ENCODE measurements at places on chromosomes 11 and 22. TPM values are rescaled to one million over a fixed set of nuclear protein-coding genes. Genes with fewer than 3 reads are reported as not detected.

Gene GUCY1A2
- 0.56 TPM for total RNA-seq

Gene CCDC81
- total RNA-seq: 0.77 TPM

DNA sequence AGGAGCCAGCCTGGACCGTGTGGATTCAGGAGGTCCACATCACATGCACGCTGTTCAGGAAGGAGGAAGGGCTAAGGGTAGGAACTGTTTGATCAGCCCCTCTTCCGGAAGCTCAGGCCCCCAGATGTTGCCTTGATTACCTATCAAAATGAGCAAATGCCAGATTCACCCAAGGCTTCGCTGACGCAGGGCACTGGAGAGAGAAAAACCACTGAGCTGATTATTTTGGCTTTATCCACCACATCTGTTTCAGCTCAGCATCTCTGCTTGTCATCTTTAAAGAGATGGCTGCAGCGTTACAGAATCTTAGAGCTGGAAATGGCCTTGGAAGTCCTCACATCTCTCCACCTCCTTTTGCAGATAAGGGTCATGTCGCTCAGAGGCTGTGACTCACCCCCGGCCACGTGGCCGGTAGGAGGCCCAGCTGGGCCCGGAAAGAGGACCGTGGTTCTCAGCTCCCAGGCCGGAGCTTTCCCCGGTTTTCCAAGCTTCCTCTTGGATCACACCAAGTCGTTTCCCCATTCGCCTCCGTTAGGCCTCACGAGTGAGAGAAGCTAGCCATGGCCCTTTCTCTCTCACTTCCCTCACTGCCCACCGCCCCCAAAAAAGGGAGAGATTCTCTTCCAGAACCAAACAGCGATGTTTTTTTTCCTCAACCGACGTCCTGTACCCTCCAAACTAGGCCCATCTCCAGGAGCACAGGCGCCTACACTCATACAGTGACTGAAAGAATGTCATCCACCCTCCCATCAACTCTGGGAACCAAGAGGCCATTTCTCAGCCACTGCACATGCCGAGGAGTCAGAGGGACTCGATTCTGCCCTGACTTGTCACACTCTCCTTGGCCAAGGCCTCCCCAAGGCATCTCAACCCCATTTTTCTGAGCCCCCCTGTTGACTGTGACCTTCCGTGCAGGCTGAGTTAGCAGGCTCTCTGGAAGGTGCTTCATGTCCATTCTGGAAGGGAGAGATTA lies 37.6 kb downstream of the LIF start:
- no peaks in the 10 kb centered on the region for H3K27me3 ChIP-seq
- H3K4me1 ChIP-seq: peaks cover 11% of the 10 kb centered on the region
- no peak for DNase-seq
- no peak overlapping the region for H3K4me3 ChIP-seq

DNA sequence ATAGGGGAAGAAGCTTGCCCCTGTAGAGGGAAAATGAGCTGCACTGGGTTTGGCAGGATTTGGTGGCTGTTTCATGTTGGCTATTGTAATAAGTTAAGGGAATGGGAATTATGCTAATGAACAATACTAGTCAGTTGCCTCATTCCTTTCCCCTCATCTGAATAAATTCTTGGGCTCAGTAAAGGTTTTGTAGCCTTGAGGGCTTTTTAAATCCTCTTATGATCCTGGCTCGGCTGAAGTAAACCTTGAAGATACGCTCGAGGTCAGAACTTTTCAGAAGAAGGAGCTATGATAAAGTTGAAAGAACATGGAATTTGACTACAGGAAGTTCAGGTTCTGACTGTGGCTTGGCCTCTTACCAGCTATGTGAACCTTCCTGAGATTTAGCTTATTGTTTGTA lies 448.7 kb downstream of the RAB38 start:
- no peaks in the 10 kb centered on the region for H3K36me3 ChIP-seq
- no peak overlapping the region for H3K27ac ChIP-seq
- H3K27me3 ChIP-seq: no peaks in the 10 kb centered on the region
- H3K4me1 ChIP-seq: no peaks in the 10 kb centered on the region
- H3K4me3 ChIP-seq: no peak overlapping the region
- no peak for DNase-seq

DNA sequence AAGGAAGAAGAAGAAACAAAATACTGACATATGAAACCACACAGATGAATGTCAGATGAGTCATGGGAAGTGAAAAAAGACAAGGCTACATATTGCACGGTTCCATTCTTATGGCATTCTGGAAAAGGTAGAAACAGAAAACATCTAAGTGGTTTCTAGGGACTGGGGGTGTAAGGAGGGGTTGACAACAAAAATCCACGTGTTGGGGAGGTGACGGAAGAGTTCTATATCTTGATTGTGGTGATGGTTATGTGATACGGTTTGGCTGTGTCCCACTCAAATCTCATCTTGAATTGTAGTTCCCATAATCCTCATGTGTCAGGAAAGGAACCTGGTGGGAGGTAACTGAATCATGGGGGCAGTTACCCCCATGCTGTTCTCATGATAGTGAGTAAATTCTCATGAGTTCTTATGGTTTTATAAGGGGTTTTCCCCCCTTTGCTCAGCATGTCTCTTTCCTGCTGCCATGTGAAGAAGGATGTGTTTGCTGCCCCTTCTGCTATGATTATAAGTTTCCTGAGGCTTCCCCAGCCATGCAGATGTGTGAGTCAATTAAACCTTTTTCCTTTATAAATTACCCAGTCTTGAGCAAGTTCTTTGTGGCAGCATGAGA lies 6.4 kb upstream of the ARFGAP3 start:
- H3K4me1 ChIP-seq: no peaks in the 10 kb centered on the region
- no peak overlapping the region for H3K27ac ChIP-seq
- no peaks in the 10 kb centered on the region for H3K36me3 ChIP-seq
- no peak overlapping the region for H3K4me3 ChIP-seq
- peaks cover 2% of the 10 kb centered on the region for H3K27me3 ChIP-seq

DNA sequence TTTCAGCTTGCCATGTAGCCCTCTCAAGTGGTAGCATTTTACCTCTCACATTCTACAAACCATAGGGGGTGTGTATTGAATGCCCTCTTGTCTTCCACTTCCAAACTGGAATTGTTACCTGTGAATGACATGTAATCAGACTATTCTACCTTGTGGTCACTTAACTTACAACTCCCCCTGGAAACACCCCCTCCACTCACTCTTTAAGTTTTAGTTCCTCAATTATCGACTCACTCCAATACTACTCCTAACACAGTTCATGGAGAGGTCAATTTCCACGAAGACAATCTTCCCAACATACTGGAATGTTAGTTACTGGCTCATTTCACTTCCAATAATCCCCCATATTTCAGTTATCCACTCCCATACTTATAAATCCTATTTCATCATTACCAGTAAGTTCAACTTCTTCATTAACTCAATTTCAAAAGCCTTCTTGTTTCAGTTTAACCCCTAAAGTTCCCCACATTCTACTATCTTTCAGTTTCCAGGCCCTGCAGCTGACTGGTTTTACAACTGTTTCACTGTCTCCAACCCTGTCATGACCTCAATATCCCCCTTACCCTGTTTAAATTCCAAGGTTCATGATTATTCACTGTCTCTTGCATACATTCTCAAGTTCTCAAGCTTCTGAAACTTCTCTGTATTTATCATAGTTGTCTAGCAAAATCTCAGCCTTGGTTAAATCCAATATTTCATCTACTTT lies 92.5 kb downstream of the C11orf87 start:
- H3K36me3 ChIP-seq: no peaks in the 10 kb centered on the region
- no peak overlapping the region for H3K4me3 ChIP-seq
- DNase-seq: no peak
- H3K4me1 ChIP-seq: no peaks in the 10 kb centered on the region
- no peak overlapping the region for H3K27ac ChIP-seq

DNA sequence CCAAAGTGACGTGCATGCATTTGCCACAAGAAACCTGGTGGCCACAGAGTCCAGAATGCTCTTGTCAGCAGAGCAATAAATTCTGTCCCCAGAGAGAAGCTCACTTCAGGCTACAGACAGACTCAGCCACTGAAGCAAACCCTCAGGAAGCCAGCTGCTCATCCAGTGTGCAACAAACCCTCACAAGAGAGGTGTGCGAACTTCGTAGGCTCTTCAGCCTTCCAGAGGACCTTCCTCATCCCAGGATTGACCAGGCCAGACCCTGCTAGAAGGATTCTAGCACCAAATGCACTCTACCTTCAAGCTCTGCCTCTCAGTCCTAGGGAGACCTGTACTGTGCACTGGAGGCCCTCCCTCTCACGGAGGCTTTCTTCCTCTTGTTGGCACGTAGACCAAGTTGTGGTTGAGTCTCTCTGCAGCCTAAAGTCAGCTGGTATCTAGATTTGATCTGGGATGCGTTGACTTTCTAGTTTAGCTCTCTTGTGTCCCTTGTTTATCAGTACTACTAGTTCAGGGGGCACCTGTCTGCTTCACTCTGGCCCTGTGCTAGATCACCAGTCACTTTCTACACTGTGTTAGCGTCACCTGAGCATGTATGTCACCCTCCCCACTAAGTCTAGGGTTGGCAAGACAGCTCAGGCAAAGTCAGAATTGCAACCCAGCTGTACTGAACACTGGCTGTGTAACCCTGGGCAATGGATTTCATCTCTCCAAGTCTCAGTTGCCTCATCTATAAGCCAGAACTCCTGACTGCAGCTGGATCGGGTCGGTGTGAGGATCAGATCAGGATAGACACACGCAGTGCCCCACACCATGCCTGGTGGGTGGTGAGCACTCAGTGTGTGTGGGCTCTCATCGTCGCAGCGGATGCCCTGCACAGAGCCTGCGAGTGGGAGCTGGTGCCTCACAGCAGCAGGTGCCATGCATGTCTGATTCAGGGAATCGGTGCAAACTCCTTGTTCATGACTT lies 22.1 kb upstream of the TMPRSS13 start:
- no peak for DNase-seq
- no peak overlapping the region for H3K4me3 ChIP-seq
- H3K27me3 ChIP-seq: no peaks in the 10 kb centered on the region
- no peak overlapping the region for H3K27ac ChIP-seq
- no peaks in the 10 kb centered on the region for H3K4me1 ChIP-seq
- no peaks in the 10 kb centered on the region for H3K36me3 ChIP-seq

Gene GGT5
- not detected for total RNA-seq

GRCh38 chr22:44697423-44698141 lies 4.4 kb upstream of the PRR5 start:
- H3K4me3 ChIP-seq: no peak overlapping the region
- peaks cover 21% of the 10 kb centered on the region for H3K27me3 ChIP-seq
- H3K36me3 ChIP-seq: no peaks in the 10 kb centered on the region
- peak; percentile 89 for DNase-seq
- no peak overlapping the region for H3K27ac ChIP-seq

- H3K4me3 ChIP-seq: no peak overlapping the region
- H3K27ac ChIP-seq: no peak overlapping the region
- no peaks in the 10 kb centered on the region for H3K36me3 ChIP-seq
- H3K4me1 ChIP-seq: peaks cover 14% of the 10 kb centered on the region
Measured at GRCh38 chr11:128868841-128869671, 2.0 kb upstream of the KCNJ1 start.

Gene TMPRSS4
- not detected for total RNA-seq

GRCh38 chr11:73001615-73002014 lies 140.5 kb downstream of the FCHSD2 start:
- no peak overlapping the region for H3K4me3 ChIP-seq
- H3K4me1 ChIP-seq: no peaks in the 10 kb centered on the region
- H3K27me3 ChIP-seq: no peaks in the 10 kb centered on the region
- H3K27ac ChIP-seq: no peak overlapping the region
- DNase-seq: no peak

GRCh38 chr11:15843309-15843872 lies 513.0 kb downstream of the SOX6 start:
- peak; percentile 62 for DNase-seq
- H3K4me1 ChIP-seq: peaks cover 78% of the 10 kb centered on the region
- peak overlapping the region; percentile 99 for H3K27ac ChIP-seq
- H3K36me3 ChIP-seq: no peaks in the 10 kb centered on the region

Gene OLFML1
- not detected for total RNA-seq

GRCh38 chr22:27629908-27630673 lies 171.5 kb downstream of the MN1 start:
- DNase-seq: peak; percentile 52
- H3K36me3 ChIP-seq: no peaks in the 10 kb centered on the region
- peaks cover 18% of the 10 kb centered on the region for H3K4me1 ChIP-seq
- no peak overlapping the region for H3K4me3 ChIP-seq
- H3K27ac ChIP-seq: peak overlapping the region; percentile 76
- no peaks in the 10 kb centered on the region for H3K27me3 ChIP-seq

Gene IRAG1
- total RNA-seq: 5.9 TPM

Gene CREB3L1
- 1.7 TPM for total RNA-seq

DNA sequence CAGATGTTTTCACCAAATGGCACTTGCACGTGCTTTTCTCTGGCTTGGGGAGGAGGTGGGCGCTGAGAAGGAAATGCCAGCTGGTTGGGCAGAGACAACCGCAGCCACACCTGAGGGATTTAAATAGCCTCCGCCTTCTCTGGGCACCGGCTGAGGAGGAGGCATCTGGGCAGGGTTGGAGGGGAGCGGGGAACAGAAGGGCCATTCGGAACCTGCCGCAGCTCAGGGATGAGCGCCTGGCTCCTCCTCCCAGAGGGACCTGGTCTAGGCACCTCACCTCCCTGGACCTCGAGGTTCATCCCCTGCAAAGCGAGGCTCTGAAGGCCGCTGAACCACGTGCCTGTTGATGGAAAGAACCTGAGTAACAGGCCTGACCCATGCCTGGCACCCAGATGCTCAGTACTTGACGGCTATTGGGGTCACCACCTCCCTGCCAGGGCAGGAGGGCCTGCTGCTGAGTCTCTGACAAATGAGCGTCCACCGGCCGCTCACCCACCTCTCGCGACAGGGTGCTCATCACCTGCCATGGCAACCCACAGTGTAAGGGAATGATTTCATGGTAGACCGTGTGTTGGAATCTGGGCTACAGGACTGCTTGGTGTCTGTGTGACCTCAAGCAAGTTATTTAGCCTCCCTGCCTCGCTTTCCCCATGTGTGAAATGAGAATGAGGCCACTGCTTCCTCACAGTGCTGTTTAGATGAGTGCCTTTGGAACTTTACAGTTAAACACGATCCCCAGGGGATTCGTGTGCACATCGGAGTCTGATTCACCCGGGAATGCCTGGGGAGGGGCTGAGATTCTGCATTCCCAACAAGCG lies 2.0 kb upstream of the KDELR3 start:
- peaks cover 79% of the 10 kb centered on the region for H3K27me3 ChIP-seq
- H3K4me3 ChIP-seq: no peak overlapping the region
- peaks cover 27% of the 10 kb centered on the region for H3K4me1 ChIP-seq
- no peak overlapping the region for H3K27ac ChIP-seq
- no peak for DNase-seq

GRCh38 chr11:91257667-91258066 lies 967.0 kb upstream of the FAT3 start:
- no peaks in the 10 kb centered on the region for H3K4me1 ChIP-seq
- no peak overlapping the region for H3K4me3 ChIP-seq
- no peaks in the 10 kb centered on the region for H3K36me3 ChIP-seq
- H3K27ac ChIP-seq: no peak overlapping the region
- no peaks in the 10 kb centered on the region for H3K27me3 ChIP-seq

Gene UBQLN3
- 0.37 TPM for total RNA-seq

- H3K27ac ChIP-seq: no peak overlapping the region
- peaks cover 27% of the 10 kb centered on the region for H3K27me3 ChIP-seq
- H3K4me1 ChIP-seq: peaks cover 30% of the 10 kb centered on the region
- peak overlapping the region; percentile 77 for H3K4me3 ChIP-seq
Measured at GRCh38 chr11:115500547-115501501, 3.4 kb downstream of the CADM1 start.

Gene TUB
- total RNA-seq: 41.3 TPM
